ENCODE measurements at places on chromosomes 3 and 15. TPM values are rescaled to one million over a fixed set of nuclear protein-coding genes. Genes with fewer than 3 reads are reported as not detected.

The PRSS50 gene
- 0.69 TPM for total RNA-seq

- H3K36me3 ChIP-seq: no peaks in the 10 kb centered on the region
- no peaks in the 10 kb centered on the region for H3K4me1 ChIP-seq
- H3K27me3 ChIP-seq: no peaks in the 10 kb centered on the region
- H3K27ac ChIP-seq: no peak overlapping the region
Observed at GRCh38 chr3:13125092-13126015, 52.1 kb upstream of the IQSEC1 start.

The AADAC gene
- total RNA-seq: not detected

GRCh38 chr3:156678197-156678596, 3.8 kb downstream of the TIPARP start:
- H3K4me3 ChIP-seq: no peak overlapping the region
- H3K4me1 ChIP-seq: peaks cover 8% of the 10 kb centered on the region
- H3K27me3 ChIP-seq: no peaks in the 10 kb centered on the region
- H3K36me3 ChIP-seq: no peaks in the 10 kb centered on the region
- no peak overlapping the region for H3K27ac ChIP-seq

The PAQR9 gene
- total RNA-seq: not detected

DNA sequence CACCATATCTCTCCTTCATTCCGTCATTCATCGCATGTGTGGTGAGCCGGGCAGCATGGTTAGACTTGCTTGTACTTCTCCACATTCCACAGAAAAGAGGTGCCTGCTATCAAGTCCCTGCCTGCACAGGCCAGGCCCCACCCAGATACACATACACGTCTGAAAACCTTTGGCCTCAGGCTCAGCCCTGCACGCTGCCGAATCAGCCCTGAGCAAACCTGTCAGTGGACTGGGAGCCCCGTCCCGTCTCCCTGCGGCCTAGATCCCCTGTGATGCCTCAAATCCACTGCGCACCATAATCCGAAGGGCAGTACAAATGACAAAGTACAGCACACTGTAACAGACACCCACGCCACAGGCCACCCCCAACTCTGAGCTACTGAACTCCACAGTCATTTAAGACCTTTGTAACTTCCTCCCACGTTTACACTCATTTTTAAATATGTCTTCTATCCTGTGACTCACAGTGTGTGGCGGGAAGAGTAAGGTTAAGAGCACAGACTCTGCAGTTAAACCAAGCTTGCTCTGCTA, 67.1 kb downstream of the MB21D2 start:
- no peaks in the 10 kb centered on the region for H3K36me3 ChIP-seq
- H3K4me3 ChIP-seq: no peak overlapping the region
- no peaks in the 10 kb centered on the region for H3K27me3 ChIP-seq
- no peak for DNase-seq
- H3K27ac ChIP-seq: no peak overlapping the region

GRCh38 chr3:4900298-4900697, 78.9 kb upstream of the BHLHE40 start:
- H3K27me3 ChIP-seq: no peaks in the 10 kb centered on the region
- peak overlapping the region; percentile 26 for H3K27ac ChIP-seq
- DNase-seq: no peak

DNA sequence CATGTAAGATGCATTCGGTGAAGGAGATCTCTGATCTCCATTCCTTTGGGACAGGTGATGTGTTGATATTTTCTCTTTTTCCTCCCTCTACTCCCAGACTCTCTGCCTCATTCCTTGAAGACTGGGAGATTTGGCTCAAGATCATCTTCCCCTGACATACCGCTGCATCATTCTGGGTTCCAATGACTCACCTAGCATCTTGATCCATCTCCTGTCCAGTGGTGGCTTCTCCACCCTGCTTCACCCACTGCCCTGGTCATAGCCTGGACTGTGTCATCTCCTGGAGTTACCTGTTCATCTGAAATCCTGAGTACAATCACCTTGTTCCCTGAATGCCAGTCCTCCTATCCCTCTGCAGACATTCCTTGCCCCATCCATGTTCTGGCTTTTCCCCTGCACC, 57.4 kb upstream of the TRAK1 start:
- H3K36me3 ChIP-seq: no peaks in the 10 kb centered on the region
- DNase-seq: no peak
- H3K27ac ChIP-seq: peak overlapping the region; percentile 72
- H3K4me1 ChIP-seq: peaks cover 21% of the 10 kb centered on the region
- H3K4me3 ChIP-seq: no peak overlapping the region

DNA sequence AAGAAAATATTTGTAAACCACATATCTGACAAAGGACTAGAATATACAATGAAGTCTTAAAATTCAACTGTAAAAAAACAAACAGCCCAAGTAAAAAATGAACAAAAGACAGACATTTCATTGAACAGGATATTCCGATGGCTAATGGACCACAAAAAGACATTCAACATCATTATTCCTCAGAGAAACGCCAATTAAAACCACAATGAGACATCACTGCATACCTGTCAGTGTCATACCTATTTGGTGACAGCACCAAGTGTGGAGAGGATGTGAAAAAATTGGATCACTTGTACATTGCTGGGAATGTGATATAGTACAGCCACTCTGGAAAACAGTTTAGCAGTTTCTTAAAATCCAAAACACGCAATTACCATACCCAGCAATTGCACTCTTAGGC, 29.9 kb upstream of the TJP1 start:
- no peaks in the 10 kb centered on the region for H3K27me3 ChIP-seq
- H3K27ac ChIP-seq: no peak overlapping the region
- H3K4me3 ChIP-seq: no peak overlapping the region
- DNase-seq: no peak

DNA sequence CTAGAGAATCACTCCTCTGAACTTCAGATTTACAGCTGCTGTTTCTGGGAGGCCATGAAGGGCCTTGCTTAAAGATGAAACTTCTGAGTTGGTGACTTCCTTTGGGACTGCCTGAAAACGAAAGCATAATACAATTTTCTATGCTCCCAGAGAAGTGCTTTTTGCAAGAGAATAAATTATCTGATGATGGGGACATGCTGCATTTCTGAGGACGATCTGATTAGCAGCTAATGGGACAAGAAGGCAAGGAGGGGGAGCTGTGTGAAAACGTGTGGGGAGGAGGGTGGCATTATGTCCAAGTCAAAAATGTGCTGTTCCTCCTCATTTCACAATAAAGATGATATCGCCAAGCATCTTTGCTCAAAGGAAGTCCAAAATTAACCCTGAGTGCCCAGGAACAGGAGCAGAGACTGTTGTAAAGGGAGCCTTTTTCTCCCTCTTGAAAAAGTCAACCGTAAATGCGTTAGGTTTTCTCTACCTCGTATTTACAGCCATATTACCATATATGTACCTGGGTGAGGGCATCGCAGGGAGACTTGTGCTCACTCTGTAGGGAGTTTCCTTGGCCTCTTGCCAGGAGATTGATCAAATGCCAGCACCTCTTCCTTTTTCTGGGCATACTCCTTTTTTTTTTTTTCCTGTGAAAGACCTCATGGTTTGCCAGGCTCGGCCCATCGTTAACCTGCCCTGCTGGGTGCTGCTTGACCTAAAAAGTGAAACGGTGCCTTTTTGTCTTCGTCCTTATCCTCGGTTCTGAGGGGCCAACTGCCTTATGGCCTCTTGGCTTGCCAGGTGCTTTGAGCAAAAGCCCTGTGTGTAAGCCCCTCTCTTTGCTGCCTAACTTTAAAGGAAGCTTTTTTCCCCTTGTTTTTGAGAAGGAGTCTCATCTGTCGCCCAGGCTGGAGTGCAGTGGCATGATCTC, 11.5 kb downstream of the ITPR1 start:
- DNase-seq: no peak
- H3K4me1 ChIP-seq: peaks cover 33% of the 10 kb centered on the region
- H3K27ac ChIP-seq: no peak overlapping the region
- H3K27me3 ChIP-seq: no peaks in the 10 kb centered on the region
- H3K4me3 ChIP-seq: peak overlapping the region; percentile 17
- no peaks in the 10 kb centered on the region for H3K36me3 ChIP-seq

GRCh38 chr15:63474810-63475316, 29.5 kb upstream of the USP3 start:
- H3K36me3 ChIP-seq: no peaks in the 10 kb centered on the region
- DNase-seq: no peak
- H3K27ac ChIP-seq: no peak overlapping the region
- no peak overlapping the region for H3K4me3 ChIP-seq
- H3K4me1 ChIP-seq: peaks cover 7% of the 10 kb centered on the region
- H3K27me3 ChIP-seq: no peaks in the 10 kb centered on the region

The ERICH6 gene
- total RNA-seq: 1.3 TPM

The PP2D1 gene
- total RNA-seq: not detected

- no peaks in the 10 kb centered on the region for H3K27me3 ChIP-seq
- H3K27ac ChIP-seq: no peak overlapping the region
- H3K4me1 ChIP-seq: no peaks in the 10 kb centered on the region
- no peak overlapping the region for H3K4me3 ChIP-seq
- no peaks in the 10 kb centered on the region for H3K36me3 ChIP-seq
Observed at GRCh38 chr3:16570113-16570512, 35.1 kb downstream of the DAZL start.

GRCh38 chr3:186461141-186461540, 83.0 kb downstream of the CRYGS start:
- H3K4me1 ChIP-seq: no peaks in the 10 kb centered on the region
- H3K36me3 ChIP-seq: no peaks in the 10 kb centered on the region
- no peaks in the 10 kb centered on the region for H3K27me3 ChIP-seq
- no peak overlapping the region for H3K4me3 ChIP-seq
- no peak for DNase-seq
- no peak overlapping the region for H3K27ac ChIP-seq

The SLC9C1 gene
- total RNA-seq: 0.35 TPM

DNA sequence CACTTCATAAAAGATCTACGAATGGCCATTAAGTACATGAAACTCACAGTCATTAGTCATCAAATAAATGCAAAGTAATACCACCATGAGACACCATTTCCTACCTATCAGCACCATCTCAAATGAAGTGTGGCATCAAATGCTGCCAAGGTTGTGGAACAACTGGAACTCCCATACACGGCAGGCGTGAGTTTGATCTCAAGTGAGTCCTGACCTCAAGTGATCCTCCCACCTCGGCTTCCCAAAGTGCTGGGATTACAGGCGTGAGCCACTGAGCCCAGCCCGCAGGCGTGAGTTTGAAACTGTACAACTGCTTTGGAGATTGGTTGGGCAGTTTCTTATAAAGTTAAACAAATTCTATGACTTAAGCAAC, 28.8 kb upstream of the HDAC11 start:
- no peak overlapping the region for H3K27ac ChIP-seq
- no peaks in the 10 kb centered on the region for H3K36me3 ChIP-seq
- no peak for DNase-seq
- no peaks in the 10 kb centered on the region for H3K27me3 ChIP-seq
- H3K4me3 ChIP-seq: peak overlapping the region; percentile 42
- peaks cover 4% of the 10 kb centered on the region for H3K4me1 ChIP-seq

GRCh38 chr3:120641696-120642246, 40.3 kb downstream of the HGD start:
- peaks cover 3% of the 10 kb centered on the region for H3K4me1 ChIP-seq
- H3K27ac ChIP-seq: no peak overlapping the region
- no peaks in the 10 kb centered on the region for H3K36me3 ChIP-seq
- H3K27me3 ChIP-seq: no peaks in the 10 kb centered on the region
- H3K4me3 ChIP-seq: no peak overlapping the region

DNA sequence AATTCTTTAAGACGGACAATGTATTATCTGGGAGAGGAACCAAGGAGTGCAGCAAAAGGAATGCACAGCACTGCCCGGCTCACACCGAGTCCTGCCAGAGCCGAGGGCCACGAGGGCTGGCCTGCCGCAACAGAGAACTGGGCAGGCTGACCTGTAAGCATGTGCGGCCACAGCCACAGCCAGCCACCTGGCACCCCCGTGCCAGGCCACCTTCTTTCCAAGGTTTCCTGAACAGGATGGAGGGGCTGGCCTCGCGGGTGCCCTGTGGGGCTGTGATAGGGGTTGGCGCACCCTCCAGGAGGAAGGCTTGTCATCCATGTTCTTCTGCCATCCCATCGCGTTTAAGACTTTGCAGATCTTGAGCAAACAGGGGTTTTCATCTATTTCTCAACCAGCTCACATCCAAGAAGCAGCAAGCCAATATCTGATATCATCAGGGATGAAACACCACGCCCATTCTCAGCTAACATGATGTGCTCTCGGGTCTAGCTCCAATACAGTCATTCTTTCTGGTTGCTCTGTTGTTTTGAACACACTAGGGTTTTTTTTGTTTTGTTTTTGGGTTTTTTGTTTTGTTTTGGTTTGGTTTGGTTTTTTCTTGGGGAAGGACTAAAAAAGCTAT, 10.2 kb downstream of the CA12 start:
- no peaks in the 10 kb centered on the region for H3K27me3 ChIP-seq
- no peaks in the 10 kb centered on the region for H3K36me3 ChIP-seq
- no peak for DNase-seq
- no peak overlapping the region for H3K4me3 ChIP-seq

- no peak overlapping the region for H3K27ac ChIP-seq
- no peak overlapping the region for H3K4me3 ChIP-seq
- DNase-seq: no peak
- no peaks in the 10 kb centered on the region for H3K4me1 ChIP-seq
- no peaks in the 10 kb centered on the region for H3K27me3 ChIP-seq
Observed at GRCh38 chr15:85875756-85876155, 81.0 kb upstream of the KLHL25 start.

- H3K27me3 ChIP-seq: no peaks in the 10 kb centered on the region
- no peak overlapping the region for H3K4me3 ChIP-seq
- no peaks in the 10 kb centered on the region for H3K36me3 ChIP-seq
Observed at GRCh38 chr3:122932251-122932967, 95.2 kb downstream of the SEMA5B start.

- no peaks in the 10 kb centered on the region for H3K4me1 ChIP-seq
- DNase-seq: no peak
- H3K36me3 ChIP-seq: no peaks in the 10 kb centered on the region
- no peak overlapping the region for H3K27ac ChIP-seq
- H3K4me3 ChIP-seq: no peak overlapping the region
Observed at GRCh38 chr3:87949879-87950208, 109.0 kb downstream of the CGGBP1 start.

DNA sequence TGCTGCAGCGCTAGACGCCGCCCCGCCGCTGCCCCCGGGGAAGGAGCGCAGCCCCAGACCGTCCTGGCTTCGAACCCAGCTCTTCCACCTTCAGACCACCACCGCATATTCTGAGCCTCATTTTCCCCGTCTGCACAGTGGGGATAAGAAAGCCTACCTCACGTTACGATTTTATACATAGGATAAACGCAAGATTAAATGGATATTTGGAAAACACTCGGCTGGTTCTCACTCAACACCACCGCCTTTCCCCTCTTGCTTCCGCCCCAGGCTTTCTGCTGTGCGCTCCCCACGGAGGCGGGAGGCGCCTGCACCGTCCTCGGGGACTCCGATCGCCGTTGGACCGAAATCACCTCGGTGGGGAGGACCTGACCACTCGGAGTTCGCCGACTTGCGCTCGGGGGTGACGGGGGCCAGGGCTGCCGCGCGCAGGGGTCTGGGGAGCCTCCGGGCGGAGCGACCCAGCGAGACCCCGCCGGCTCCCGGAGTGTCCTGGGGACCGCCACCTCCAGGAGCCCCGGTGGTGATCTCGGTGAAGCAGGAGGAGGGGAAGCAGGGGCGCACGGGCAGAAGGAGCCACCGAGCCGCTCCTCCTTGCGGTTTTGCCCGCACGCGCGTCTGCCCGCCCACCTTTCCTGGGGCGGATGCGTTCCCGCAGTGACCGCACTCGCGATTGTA, 4.0 kb downstream of the FBXL22 start:
- peak overlapping the region; percentile 51 for H3K27ac ChIP-seq
- peaks cover 23% of the 10 kb centered on the region for H3K4me1 ChIP-seq
- H3K27me3 ChIP-seq: no peaks in the 10 kb centered on the region
- H3K4me3 ChIP-seq: peak overlapping the region; percentile 65
